Aortic smooth muscle cell (primary cell): ENCODE measurements at places on chromosomes 16 and 17. TPM values are rescaled to one million over a fixed set of nuclear protein-coding genes. Genes with fewer than 3 reads are reported as not detected.

Gene KRTAP3-1
- total RNA-seq: not detected in 2 replicates

Gene SUZ12
- total RNA-seq: 15.3 and 18.2 TPM in 2 replicates

Gene MYL11
- total RNA-seq: 0.12 TPM in 1 of 2 replicates, not detected in the other

Gene ABCA9
- total RNA-seq: 59.7 and 76.4 TPM in 2 replicates

Gene FKBP10
- 354 and 420 TPM in 2 replicates for total RNA-seq

Gene PPM1E
- total RNA-seq: under 0.01 TPM in 1 of 2 replicates, not detected in the other

Gene PTX4
- total RNA-seq: 0.06 TPM in 1 of 2 replicates, not detected in the other

Gene CLEC19A
- total RNA-seq: not detected in 2 replicates

Gene C17orf78
- total RNA-seq: not detected in 2 replicates

Gene OTOP2
- total RNA-seq: not detected in 2 replicates

Gene GGA3
- 13.0 and 13.3 TPM in 2 replicates for total RNA-seq

Gene MSLN
- not detected in 2 replicates for total RNA-seq

Gene SLC38A8
- total RNA-seq: not detected in 2 replicates

Gene DNAAF1
- total RNA-seq: under 0.01 and 0.06 TPM in 2 replicates

Gene GP2
- total RNA-seq: not detected in 2 replicates

Gene CACNG5
- not detected in 2 replicates for total RNA-seq

Gene ALOX15B
- total RNA-seq: not detected in 2 replicates

Gene FOXK2
- total RNA-seq: 25.2 and 25.6 TPM in 2 replicates

Gene LITAFD
- not detected in 2 replicates for total RNA-seq

Gene RAB26
- total RNA-seq: 2.0 and 2.4 TPM in 2 replicates

Gene TBC1D3K
- not detected in 2 replicates for total RNA-seq

Gene GPR139
- not detected in 2 replicates for total RNA-seq

Gene MPV17L
- 0.44 and 0.53 TPM in 2 replicates for total RNA-seq

Gene JPT1
- 60.5 and 68.2 TPM in 2 replicates for total RNA-seq

Gene BRICD5
- 1.2 and 1.7 TPM in 2 replicates for total RNA-seq

Gene MYO15A
- total RNA-seq: 0.99 and 1.6 TPM in 2 replicates

Gene TAT
- not detected in 2 replicates for total RNA-seq

Gene IFT20
- total RNA-seq: 53.0 and 58.7 TPM in 2 replicates

Gene MSI2
- 12.4 and 14.3 TPM in 2 replicates for total RNA-seq

Gene PRR35
- total RNA-seq: not detected in 2 replicates

Gene IKZF3
- total RNA-seq: not detected in 2 replicates

Gene SYT17
- total RNA-seq: 0.26 and 0.50 TPM in 2 replicates

Gene TOP2A
- total RNA-seq: 49.6 and 86.1 TPM in 2 replicates

Gene ZNF423
- total RNA-seq: 5.9 and 7.8 TPM in 2 replicates

Gene CX3CL1
- 7.5 and 7.7 TPM in 2 replicates for total RNA-seq

Gene TNFRSF17
- total RNA-seq: not detected in 2 replicates

Gene STAC2
- not detected in 2 replicates for total RNA-seq

Gene ALOX12
- total RNA-seq: not detected in 2 replicates

Gene MFAP4
- 0.66 and 3.1 TPM in 2 replicates for total RNA-seq

Gene HOXB6
- total RNA-seq: 0.13 TPM in 1 of 2 replicates, not detected in the other

Gene PRAC1
- total RNA-seq: not detected in 2 replicates

Gene KRTAP2-3
- not detected in 2 replicates for total RNA-seq

Gene KIFC3
- 52.8 and 62.6 TPM in 2 replicates for total RNA-seq
